Caco-2 (cell line): ENCODE measurements at places on chromosomes 2 and 18. TPM values are rescaled to one million over a fixed set of nuclear protein-coding genes. Genes with fewer than 3 reads are reported as not detected.
A peak's percentile ranks its signal among the peaks of the same experiment; 100 is the strongest.

Gene ANKRD30BL
- not detected in 2 replicates for total RNA-seq

GRCh38 chr2:117481608-117482007, 332.9 kb upstream of the DDX18 start:
- H3K36me3 ChIP-seq, result no peaks in the 10 kb centered on the region
- DNase-seq, result no peak
- H3K27me3 ChIP-seq, result no peaks in the 10 kb centered on the region
- no peak overlapping the region for H3K27ac ChIP-seq
- no peaks in the 10 kb centered on the region for H3K4me1 ChIP-seq

Gene FBLN7
- total RNA-seq, result 0.39 and 0.59 TPM in 2 replicates

GRCh38 chr2:46815121-46815802, 100.3 kb downstream of the MCFD2 start:
- no peak overlapping the region for H3K4me3 ChIP-seq
- no peaks in the 10 kb centered on the region for H3K36me3 ChIP-seq
- H3K27me3 ChIP-seq, result no peaks in the 10 kb centered on the region
- DNase-seq, result no peak
- H3K27ac ChIP-seq, result no peak overlapping the region

DNA sequence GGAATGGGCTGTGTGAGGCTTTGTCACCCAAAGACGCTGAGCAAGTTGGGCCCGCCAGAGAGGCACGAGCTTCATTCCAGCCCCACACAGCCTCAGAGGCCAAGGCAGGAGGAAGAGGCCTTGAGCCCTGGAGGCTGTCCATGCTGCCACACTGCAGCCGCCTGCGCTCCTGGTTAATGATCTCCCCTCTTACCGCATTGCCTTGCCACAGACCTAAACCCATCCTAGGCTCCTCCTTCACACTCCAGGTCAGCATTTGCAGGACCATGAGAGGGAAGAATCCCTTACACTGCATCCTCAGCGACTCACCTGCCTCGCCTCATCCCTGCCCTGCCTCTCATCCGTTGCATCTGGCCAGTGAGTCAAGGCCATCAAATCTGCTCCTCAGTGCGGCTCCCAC, 24.6 kb downstream of the KIF3C start:
- H3K27me3 ChIP-seq, result no peaks in the 10 kb centered on the region
- no peaks in the 10 kb centered on the region for H3K36me3 ChIP-seq
- no peaks in the 10 kb centered on the region for H3K4me1 ChIP-seq
- no peak overlapping the region for H3K27ac ChIP-seq
- no peak overlapping the region for H3K4me3 ChIP-seq

GRCh38 chr2:42792087-42792582, 248 bp downstream of the HAAO start:
- no peaks in the 10 kb centered on the region for H3K27me3 ChIP-seq
- peak overlapping the region; percentile 87 for H3K4me3 ChIP-seq
- H3K27ac ChIP-seq, result peak overlapping the region; percentile 82
- H3K4me1 ChIP-seq, result peaks cover 18% of the 10 kb centered on the region
- no peak for DNase-seq

Gene GBX2
- 2.1 and 2.4 TPM in 2 replicates for total RNA-seq

- H3K4me3 ChIP-seq, result no peak overlapping the region
- H3K4me1 ChIP-seq, result peaks cover 40% of the 10 kb centered on the region
- DNase-seq, result no peak
- peak overlapping the region; percentile 29 for H3K27ac ChIP-seq
- no peaks in the 10 kb centered on the region for H3K27me3 ChIP-seq
- no peaks in the 10 kb centered on the region for H3K36me3 ChIP-seq
These were observed 77.7 kb downstream of the TGOLN2 start for GRCh38 chr2:85250045-85250444.

- H3K4me1 ChIP-seq, result no peaks in the 10 kb centered on the region
- no peak for DNase-seq
- no peaks in the 10 kb centered on the region for H3K36me3 ChIP-seq
- H3K27ac ChIP-seq, result no peak overlapping the region
These were observed 55.4 kb upstream of the NCOA1 start for GRCh38 chr2:24435391-24436316.

- no peak for DNase-seq
- peak overlapping the region; percentile 99 for H3K4me3 ChIP-seq
- peaks cover 23% of the 10 kb centered on the region for H3K4me1 ChIP-seq
- H3K27me3 ChIP-seq, result no peaks in the 10 kb centered on the region
- H3K36me3 ChIP-seq, result no peaks in the 10 kb centered on the region
- peak overlapping the region; percentile 54 for H3K27ac ChIP-seq
These were observed 533 bp downstream of the HPCAL1 start for GRCh38 chr2:10303181-10303693.

DNA sequence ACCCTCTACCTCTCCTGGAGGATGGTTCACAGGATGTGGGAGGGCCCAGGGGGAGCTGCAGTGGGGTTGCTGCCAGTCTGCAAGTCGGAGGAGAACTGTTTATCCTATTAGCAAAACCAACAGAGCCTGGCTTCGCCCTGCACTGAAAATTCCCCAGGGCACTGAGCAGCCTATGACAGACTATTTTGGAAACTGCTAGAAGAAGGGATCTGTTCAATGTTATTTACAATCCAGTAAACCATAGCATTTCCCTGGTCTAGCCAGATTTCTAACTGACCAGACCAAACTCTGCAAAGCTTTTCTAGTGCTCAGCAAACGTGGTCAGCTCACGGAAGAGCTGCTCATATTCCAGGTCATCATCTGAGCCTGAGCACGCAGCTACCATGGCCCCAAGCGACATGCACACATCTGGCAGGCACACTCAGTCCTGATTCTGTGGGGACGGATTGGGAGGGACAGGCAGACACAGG, 64.8 kb upstream of the PID1 start:
- H3K4me1 ChIP-seq, result no peaks in the 10 kb centered on the region
- no peak for DNase-seq
- H3K27me3 ChIP-seq, result no peaks in the 10 kb centered on the region
- no peak overlapping the region for H3K27ac ChIP-seq
- H3K36me3 ChIP-seq, result no peaks in the 10 kb centered on the region

DNA sequence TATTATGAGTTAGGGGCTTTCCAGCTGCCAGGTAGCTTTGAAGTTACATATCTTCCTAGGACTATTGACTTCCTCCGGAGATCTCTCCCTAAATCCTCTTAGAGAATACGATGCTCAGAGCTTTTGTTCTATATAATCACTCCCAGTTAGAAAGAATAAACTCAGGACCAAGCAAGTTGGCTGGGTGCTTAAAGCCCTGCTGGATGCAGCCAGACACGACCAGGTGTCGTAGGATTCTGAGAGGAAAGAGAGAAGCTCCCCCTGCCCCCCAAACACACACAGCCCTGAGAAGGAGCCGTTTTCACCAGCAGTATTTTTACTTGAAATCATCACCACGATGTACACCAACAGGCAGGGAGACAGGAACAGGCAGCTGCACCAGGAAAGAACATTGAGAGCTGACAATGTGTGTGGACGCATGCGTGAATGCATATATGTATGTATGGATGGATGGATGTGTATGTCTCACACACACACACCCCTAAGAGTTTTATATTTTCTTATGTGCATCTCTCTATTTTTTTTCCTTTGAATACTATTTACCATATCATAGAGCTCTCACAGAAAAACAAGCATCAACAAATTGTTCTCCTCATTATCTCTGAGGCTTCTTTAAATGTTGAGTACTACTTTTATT, 382.6 kb downstream of the EPHA4 start:
- H3K4me1 ChIP-seq, result peaks cover 12% of the 10 kb centered on the region; the same call in 1 of the 2 replicates
- no peak overlapping the region for H3K27ac ChIP-seq

Gene PLGLB2
- 0.77 and 1.1 TPM in 2 replicates for total RNA-seq

DNA sequence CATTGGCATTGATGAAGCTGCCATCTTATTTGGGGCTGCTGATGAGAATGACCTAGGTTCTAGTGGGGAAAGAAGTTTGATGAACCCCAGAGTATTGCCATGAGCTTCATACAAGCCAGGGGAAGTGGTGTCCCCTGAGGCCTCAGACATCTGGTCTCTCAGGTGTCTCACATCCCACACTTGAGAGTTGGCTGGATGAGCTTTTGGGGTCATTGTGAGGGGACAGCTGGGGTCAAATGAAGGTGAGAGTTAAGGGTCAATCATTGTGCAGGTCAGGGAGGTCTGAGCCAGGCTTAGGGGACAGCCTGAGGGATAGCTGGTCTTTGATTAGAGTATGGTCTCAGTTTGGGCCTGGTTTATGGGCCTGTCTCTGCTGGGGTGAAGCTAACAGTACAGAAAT, 336.5 kb downstream of the CYP26B1 start:
- H3K4me1 ChIP-seq, result no peaks in the 10 kb centered on the region
- H3K36me3 ChIP-seq, result no peaks in the 10 kb centered on the region
- H3K27me3 ChIP-seq, result no peaks in the 10 kb centered on the region
- H3K27ac ChIP-seq, result no peak overlapping the region

DNA sequence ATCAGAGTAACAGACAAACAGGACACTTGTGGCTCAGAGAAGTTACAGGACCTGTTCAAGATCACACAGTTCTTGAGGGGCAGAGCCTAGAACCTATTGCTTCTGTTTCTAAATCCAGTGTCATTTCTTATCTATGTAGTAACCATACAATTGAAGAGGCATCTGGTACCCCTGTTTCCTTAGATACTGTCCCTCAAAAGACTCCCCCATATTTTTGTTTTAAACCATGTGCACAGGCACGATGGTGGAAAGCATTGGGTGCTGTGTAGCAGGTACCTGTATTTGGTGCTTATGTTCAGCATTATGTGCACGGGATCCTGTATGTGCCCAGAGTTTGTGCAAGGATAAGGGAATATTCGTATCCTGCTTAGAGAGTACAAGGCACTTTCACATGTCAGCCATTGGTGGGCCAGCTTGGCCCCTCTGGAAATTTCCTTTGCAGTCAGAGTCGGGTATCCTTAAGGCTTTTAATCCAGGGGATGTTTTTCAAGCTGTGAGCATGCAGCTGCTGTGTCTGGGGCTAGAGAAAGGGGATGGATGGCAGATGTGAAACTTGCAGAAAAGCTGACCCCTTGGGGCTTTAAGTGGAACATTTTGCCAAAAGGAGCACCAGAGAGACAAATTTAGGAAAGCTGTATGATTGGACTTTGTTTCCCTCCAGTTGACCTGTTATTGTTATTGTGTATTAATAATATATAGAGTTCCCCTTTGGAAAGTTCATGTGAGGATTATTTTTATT, 2.1 kb downstream of the LBH start:
- no peaks in the 10 kb centered on the region for H3K27me3 ChIP-seq
- peak overlapping the region; percentile 74 for H3K27ac ChIP-seq
- H3K4me3 ChIP-seq, result peak overlapping the region; percentile 60
- H3K36me3 ChIP-seq, result peaks cover 3% of the 10 kb centered on the region; the same call in 1 of the 2 replicates
- H3K4me1 ChIP-seq, result peaks cover 24% of the 10 kb centered on the region
- DNase-seq, result no peak

DNA sequence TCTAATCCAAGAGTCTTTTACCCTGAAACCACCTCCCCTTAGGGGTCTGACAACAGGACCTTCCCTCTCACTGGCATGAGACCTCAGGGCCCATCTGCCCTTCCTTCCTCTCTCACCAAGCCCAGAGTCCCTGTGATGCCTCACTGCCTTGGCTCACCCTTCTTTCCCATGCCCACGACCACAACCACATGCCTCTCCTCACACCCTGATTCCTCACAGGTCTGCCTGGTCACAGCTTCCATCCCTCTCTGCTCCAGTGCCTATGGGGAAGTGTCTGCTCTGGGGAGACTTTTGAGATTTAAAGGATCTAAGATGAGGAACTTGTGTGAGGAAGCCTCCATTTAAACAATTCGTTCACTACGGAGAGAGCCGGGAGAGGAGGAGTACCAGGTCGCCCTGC, 98.9 kb upstream of the SH3BP4 start:
- no peak overlapping the region for H3K4me3 ChIP-seq
- no peak overlapping the region for H3K27ac ChIP-seq
- H3K27me3 ChIP-seq, result no peaks in the 10 kb centered on the region
- no peaks in the 10 kb centered on the region for H3K36me3 ChIP-seq
- no peak for DNase-seq

Gene CABYR
- 3.3 and 4.4 TPM in 2 replicates for total RNA-seq

Gene CYTIP
- total RNA-seq, result 0.26 and 1.1 TPM in 2 replicates

DNA sequence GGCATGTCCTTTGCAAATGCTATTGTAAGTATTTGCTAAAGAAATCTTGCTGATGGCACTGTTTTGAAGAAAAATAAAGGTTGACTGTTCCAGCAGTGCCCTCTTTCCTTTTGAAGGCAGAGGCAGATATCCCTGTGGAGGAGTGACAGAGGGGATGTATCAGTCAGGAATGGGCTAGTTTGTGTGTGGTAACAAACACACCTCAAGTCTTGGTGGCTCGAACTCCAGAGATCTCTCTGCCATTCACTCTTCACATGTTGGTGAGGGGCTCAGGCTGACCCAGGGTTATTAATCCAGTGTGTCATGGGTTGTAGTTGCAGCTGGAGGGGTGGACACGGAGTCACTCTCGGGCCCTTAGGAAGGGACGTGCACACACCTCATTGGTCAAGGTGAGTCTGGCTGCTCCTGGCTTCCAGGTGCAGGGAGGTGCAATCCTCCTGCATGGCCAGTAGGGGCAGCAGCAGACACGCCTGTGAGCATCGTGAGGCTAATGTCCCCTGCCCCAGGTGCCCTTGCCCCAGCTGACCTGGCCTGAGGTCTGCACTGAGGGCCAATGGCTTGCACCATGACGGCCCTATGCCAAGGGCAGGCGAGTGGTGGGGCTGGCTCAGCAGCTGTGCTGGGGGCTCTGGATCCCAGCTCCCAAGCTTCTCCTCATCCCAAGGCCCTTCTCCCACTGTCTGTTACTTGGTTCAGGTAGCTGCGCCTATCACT, 146.5 kb downstream of the ASB1 start:
- H3K4me1 ChIP-seq, result no peaks in the 10 kb centered on the region
- no peak for DNase-seq
- H3K36me3 ChIP-seq, result no peaks in the 10 kb centered on the region

DNA sequence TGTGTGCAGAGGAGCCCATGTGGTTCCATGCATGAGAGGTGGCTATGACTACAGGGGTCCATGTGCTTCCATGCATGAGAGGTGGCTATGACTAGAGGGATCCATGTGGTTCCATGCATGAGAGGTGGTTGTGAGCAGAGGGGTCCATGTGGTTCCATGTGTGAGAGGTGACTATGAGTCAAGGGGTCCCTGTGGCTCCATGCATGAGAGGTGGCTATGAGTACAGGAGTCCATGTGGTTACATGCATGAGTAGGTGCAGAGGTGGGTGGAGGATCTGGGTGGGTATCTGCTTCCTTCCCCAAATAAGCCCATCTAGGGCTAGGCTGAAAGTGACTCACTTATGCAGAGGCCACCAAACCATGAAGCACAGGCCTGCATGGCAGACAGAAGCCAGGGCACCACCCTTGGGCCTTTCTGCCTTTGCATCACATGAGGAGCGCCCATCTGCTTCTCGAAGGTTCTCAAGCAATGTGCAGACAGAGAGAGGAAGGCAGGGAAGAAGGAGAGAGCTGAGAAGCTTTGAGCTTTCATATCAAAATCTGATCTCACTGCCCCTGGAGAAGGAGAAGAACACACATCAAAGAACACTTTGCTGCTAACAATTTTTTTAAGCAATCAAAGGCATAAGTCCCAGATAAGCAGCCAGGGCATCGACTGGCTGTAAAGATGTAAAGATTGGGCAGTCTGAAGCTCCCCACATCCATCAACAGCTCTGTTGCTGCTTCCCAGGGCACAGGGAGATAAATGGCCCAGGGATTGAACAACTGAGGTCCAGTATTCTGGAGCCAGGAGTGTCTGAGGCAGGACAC, 137.6 kb downstream of the TNS1 start:
- H3K27me3 ChIP-seq, result no peaks in the 10 kb centered on the region
- no peak for DNase-seq
- H3K27ac ChIP-seq, result no peak overlapping the region

- no peaks in the 10 kb centered on the region for H3K27me3 ChIP-seq
- DNase-seq, result no peak
These were observed 100.6 kb downstream of the HDAC4 start for GRCh38 chr2:239300242-239300641.
